Activated CD4-positive, alpha-beta T cell treated with anti-CD3 and anti-CD28 coated beads for 48 hours (primary cell): ENCODE measurements at places on chromosomes 4 and X.

- DNase-seq, result peak; percentile 32
Measured at GRCh38 chr4:37389967-37390580, 145.5 kb downstream of the NWD2 start.

GRCh38 chr4:102592256-102592655 lies 91.1 kb downstream of the NFKB1 start:
- DNase-seq, result no peak

- no peak for DNase-seq
Measured at GRCh38 chrX:17608888-17609287, 128.4 kb upstream of the SCML1 start.

DNA sequence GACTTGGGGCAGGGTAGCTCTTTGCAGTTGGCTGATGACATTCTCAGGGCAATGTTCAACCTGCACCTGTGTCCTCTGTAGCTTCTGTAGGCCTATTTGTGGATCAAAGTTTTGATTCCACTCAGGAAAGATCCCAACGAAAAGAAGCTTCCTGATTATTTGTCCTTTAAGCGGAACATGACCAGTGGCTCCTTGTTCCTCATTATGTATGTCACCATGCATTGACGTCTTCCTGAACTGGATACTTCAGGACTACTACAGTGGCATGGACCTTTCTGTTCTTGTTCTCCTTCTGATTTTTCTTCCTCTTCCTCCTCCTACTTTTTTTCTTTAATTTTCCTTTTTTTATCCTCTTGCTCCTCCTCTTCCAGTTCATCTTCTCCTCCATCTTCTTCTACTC lies 62.4 kb downstream of the NBDY start:
- DNase-seq, result no peak

DNA sequence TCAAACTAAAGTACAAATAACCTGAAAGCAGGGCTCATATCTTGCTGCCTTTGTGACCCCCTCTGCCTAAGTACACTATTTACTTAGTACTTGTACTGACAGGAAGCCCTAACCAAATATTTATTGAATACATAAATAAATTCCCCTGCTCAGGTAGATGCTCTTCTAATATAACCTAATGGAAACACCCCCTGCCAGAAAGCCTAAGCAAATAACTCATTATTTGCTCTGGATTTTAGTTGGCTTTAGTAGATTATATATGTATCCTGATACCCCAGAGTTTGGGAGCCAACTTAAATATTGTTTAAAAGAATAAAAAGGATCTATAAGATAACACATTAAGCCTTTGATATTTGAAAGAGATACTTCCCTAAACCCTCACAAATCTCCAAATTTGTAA lies 318.2 kb downstream of the PPP1R2C start:
- DNase-seq, result no peak

- no peak for DNase-seq
Measured at GRCh38 chrX:153995504-153995903, 22.9 kb downstream of the TMEM187 start.

GRCh38 chr4:155522201-155522600 lies 144.4 kb upstream of the GUCY1A1 start:
- DNase-seq, result no peak

DNA sequence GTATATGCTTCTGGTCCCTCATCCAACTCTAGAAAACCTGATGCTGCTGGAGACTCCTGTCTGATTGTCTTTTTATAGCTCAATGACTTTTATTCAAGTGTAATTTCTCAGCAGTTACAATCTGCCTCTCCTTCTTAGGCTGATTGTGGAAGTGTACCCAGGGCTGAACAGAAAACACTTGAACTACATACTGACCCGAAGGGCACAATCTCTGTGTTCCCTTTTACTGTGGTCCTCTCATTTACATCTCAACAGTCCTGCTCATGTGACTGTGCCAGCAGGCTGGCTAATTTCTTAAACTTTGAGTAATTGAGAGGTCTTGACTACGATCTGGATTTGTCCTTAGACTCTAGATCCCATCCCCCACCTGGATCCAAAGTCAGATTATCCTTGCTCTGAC lies 863.4 kb downstream of the PDHA2 start:
- no peak for DNase-seq

DNA sequence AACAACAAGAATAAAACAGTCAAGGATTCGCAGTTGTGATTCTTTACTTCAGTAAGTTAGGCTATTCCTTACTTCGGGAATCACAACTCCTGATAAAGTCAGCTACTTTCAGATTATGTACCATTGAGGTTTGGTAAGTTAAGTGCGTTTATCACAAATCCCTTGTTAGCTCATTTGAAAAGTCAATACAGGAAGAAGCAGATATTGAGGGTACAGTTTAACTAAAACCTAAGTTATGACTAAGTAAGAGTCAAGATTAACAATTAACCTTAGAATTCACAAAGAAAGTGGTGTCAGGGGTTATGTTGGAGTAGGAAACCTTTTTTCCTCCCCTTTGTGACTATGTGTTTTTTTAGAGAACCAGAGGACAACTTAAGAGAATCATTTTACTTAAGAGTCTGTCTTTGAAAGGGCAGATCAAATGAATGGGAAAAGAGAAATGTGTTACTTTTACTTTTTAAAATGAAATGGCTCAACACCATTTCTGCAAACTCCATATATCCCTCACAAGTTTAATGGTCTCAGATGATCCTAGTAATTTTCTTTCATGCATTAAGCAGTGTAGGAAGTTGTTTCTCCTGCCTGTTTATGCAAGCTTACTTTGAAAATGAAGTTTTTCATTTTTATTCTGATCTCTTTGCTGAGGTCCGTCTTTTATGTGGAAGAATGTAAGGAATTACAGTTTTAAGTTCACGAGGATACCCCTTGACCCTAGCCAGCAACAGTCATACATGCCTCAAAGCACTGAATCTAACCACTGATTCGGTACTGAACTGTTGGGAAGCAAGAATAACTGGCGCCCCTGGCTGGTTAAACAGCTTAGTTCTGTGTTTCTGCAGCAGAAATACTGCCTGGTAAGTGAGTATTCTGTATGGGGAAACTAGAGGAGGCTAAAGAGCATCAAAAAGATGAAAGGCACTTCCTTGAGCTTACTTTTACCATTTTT lies 211.7 kb downstream of the SLC4A4 start:
- DNase-seq, result no peak

GRCh38 chrX:139766545-139766983 lies 58.6 kb upstream of the MCF2 start:
- DNase-seq, result peak; percentile 24

- DNase-seq, result no peak
Measured at GRCh38 chr4:176593943-176594342, 198.8 kb downstream of the VEGFC start.

- no peak for DNase-seq
Measured at GRCh38 chrX:124194199-124194598, 138.3 kb upstream of the TEX13D start.

DNA sequence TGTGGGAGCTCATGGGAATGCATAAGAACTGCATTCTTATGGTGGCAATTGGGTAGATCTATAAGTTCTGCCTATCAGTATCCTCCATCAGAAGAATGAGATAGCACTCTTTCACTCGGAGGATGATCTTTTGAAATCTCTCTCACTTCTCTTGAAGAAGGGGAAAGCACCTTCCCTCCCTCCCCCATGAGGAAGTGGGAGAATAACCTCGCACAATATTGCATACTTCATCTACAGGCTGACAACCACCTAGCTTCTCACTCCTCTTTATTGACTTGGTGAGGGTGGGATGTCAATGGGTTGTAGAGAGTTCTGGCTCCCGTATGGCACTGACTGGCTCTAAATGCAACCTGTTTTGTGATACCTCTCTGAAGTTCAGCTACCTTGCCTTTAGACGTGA lies 146.7 kb upstream of the SPOCK3 start:
- DNase-seq, result no peak

DNA sequence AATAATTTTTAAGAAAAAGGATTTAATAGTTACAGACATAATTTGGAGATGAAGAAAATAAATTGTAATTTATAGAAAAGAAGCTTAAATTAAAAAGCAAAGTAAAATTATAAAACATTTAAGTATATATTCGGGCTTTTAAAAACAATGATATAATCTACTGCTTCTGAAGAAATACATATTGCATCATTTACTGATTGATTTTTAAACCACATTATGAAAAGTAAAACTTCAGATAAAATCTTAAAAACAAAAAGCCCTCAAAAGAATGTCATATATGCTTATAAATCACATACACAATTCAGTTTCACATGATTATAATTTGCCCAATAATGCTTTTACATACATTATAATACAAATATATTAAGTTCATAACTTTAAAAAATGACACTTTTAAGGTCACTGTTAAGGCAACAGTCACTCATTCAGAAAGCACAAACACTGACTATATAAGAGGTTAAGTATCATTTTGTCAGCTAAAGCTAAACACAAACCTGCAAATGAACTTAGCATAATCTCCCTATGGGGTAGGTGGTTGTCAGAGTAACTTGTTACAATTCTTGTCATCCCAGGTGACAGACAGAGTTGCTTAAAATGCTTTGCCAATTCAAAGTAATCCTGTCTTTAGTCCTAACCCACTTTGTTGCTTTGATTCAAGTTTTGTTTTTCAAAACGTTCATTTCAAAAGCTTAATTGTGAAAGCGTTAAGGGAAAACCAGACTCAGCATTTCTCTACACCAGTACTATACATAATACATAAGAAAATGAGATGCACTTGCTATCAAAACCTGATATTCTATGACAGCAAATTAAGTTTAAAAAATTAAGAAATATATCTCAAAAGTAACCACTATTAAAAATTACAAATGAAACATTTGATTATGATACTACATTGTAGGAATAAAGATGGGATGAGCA lies 90.6 kb upstream of the MAB21L2 start:
- no peak for DNase-seq

GRCh38 chr4:139651282-139652194 lies 14.1 kb upstream of the MGST2 start:
- DNase-seq, result peak; percentile 77

- no peak for DNase-seq
Measured at GRCh38 chr4:99330648-99331047, 9.4 kb upstream of the ADH1B start.

DNA sequence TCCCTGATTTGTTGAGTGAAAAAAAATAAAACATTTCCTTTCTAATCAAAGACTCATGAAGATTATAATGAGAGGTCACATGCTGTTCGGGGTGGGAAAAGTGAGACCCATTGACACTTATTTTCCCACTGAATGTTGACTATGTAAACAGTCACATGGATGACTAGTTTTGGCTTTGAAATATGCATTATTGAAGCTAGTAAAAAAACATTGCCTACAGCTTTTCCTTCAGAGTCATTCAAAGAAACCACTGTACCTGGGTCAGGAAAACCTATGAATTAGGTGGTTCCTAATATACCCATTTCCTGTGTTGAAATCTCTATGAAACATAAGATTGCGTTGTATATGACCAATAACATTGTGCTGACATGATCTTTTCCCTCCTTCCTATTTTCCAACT lies 251.2 kb downstream of the CFAP299 start:
- DNase-seq, result no peak

GRCh38 chrX:150848914-150849365 lies 49.5 kb downstream of the CD99L2 start:
- DNase-seq, result no peak

DNA sequence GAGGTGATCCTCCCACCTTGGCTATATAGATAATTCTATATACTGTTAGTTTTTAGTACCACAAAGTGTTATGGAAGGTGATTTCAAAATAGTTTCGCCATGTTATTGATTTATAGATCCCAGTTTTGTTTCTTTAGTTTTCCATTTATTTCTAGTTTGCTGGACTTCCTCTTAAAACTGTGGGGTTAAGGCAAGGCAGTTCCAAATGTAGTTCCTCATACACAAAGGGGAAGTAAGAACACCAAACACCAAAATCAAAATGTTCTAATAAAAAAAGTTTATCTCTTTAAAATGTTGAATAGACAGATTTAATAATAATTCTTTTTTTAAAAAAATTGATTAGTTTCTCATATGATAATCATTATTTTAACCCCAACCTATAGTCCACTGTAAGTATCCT lies 6.8 kb upstream of the CISD2 start:
- DNase-seq, result no peak

DNA sequence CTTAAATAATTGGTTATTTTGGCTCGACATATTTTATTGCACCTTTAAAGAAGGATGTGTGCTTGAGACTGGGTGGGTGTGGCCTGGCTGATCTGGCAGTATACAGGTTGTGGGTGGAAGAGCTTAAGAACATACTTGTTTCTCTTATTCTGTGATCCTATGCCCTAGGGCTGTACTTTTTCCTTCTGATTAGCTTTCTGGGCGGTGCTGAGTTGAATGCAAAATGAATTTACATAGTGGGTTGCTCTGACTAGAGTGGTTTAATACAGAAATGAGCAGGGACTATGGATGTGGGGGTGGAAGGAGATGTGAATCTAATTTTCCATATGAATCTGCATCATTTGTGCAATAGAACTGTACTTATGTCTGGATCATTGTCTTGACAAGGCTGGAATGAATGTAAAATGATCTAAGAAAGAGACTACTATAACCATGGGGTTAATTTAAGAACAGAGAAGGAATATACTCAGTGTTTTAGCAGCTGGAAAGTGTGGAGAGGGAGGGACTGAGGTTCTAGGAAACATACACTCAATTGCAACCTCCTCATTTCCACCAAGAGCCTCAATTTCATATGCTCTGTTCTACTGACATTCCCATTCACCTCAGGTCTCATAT lies 73.7 kb downstream of the RLIM start:
- DNase-seq, result peak; percentile 36

DNA sequence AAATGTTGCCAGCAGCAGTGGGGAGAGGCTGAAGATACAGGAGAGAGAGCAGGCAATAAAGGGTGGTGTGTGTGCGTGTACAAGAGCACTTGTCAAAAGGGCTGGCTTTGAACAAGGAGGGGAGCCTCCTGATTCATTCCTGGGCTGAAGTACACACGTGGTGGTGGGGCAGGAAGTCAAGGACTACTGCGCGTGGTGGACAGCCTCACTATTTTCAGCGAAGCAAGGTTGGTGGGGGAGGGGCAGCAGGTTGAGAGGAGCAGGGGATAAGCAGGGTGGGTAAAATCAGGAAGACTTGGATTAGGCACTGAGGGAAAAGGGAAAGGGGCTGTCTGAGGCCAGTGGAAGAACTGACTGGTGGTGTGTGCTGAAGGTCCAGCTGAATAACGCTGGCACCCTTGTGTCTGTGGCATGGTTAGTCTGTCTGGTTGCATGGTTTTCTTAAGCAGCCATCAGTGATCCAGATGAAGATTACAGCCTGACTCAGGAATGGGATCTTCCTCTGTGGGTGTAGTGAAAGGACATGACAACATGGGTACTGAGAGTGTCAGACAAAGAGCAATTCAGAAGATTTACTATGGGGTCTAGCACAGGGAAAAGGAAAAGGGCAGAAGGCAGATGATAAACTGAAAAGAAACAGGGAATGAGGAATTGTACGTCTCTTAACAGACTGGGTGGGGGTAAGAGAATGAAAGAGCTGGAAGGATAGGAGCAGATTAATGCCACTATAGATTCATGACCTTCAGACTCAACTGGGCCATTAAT lies 149.8 kb downstream of the CHM start:
- no peak for DNase-seq

- DNase-seq, result no peak
Measured at GRCh38 chr4:23728393-23728792, 161.5 kb downstream of the PPARGC1A start.
